ENCODE measurements at places on chromosomes 5 and 9.

DNA sequence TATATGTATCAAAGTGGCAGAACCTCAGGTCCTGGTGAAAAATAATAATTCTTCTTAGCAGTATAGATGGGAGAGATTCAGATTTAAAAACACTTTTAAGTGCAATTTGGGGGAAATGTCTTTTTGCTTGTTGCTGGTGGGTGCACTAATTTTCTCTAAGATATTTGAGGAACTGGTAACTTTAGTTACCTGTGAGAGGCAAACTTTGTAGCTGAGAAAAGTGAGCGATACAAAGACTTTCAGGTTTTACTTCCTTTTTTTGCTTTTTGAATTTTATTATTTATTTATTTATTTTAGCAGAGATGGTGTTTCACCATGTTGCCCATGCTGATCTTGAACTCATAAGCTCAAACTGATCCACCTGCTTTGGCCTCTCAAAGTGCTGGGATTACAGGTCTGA, 303.1 kb upstream of the PTGER4 start:
- DNase-seq = no peak

- DNase-seq = no peak
These were observed 64.2 kb upstream of the CPEB4 start for GRCh38 chr5:173823721-173824567.

DNA sequence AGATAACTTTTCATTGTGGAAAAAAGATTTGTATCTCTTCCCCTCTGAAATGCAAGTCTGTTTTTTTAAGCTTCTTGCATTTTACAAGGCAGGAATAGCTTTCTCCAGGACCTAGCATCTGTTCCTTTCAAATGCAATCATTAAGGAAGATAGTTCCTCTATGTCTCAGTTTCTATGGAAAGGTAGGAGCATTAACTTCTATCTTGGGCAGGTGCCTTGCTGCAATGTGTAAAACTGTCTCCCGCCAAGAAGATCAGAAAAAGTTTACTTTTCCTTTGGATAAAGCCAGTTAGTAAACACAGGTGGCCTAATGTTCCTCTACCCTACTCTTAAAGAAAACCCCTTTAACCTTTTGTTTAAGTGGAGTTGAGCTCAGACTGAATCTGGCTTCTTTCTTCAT, 560.6 kb upstream of the CYLC2 start:
- no peak for DNase-seq

GRCh38 chr9:110016340-110016739, 191.6 kb downstream of the C9orf152 start:
- no peak for DNase-seq

GRCh38 chr5:73170522-73170921, 2.5 kb upstream of the TMEM174 start:
- no peak for DNase-seq

GRCh38 chr5:122639033-122639432, 135.8 kb upstream of the SNX2 start:
- no peak for DNase-seq

DNA sequence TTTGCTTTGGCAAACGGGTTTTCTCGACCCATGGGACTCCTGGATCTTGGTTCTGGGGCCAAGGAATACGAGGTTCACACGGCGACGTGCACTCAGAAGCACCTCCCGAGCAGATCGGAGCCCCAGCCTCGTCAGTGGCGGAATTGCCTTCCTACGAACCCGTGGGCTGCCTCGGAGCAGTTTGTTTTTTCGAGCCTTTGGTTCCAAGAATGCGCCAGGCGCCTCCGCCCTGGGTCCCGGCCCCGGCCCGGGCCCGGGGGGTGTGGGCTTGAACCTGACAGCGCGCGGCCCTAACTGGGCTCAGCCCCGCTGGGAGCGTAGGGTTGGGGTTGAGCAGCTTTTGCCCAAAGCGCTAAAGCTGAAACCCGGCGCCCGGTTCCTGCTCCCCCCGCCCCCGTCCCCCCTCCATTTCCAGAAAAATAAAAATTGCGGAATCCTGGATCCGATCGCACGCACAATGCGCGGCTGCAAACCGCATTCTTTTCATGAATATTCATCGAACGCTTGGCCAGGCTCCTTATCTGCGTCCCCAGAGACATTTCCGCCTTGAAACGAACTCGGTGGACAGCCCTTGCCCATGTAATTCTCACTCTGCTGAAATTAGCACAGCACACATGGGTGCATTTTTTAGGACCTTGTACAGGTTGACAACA, 1.0 kb downstream of the BASP1 start:
- DNase-seq = no peak

Measured in CD4-positive, alpha-beta T cell (primary cell).